ENCODE measurements at places on chromosomes 1 and 21. TPM values are rescaled to one million over a fixed set of nuclear protein-coding genes. Genes with fewer than 3 reads are reported as not detected.

APOBEC4 gene
- not detected for total RNA-seq

MCOLN2 gene
- 12.6 TPM for total RNA-seq

MYBPH gene
- total RNA-seq, result not detected

LCE6A gene
- not detected for total RNA-seq

ZSWIM5 gene
- total RNA-seq, result 0.24 TPM

TMEM167B gene
- total RNA-seq, result 13.6 TPM

CATSPERE gene
- total RNA-seq, result 0.49 TPM

AGTRAP gene
- total RNA-seq, result 30.4 TPM

INKA2 gene
- total RNA-seq, result 0.07 TPM

CFHR4 gene
- not detected for total RNA-seq

DSCAM gene
- total RNA-seq, result not detected

GJA5 gene
- not detected for total RNA-seq

MCM3AP gene
- total RNA-seq, result 64.1 TPM

RHOU gene
- total RNA-seq, result 8.2 TPM

CELA2A gene
- total RNA-seq, result not detected

CLIC6 gene
- 0.42 TPM for total RNA-seq

TFF3 gene
- not detected for total RNA-seq

E2F2 gene
- 8.1 TPM for total RNA-seq

SELP gene
- 0.47 TPM for total RNA-seq

LCK gene
- 0.88 TPM for total RNA-seq
